ENCODE measurements at places on chromosomes 5 and 9. TPM values are rescaled to one million over a fixed set of nuclear protein-coding genes. Genes with fewer than 3 reads are reported as not detected.
A peak's percentile ranks its signal among the peaks of the same experiment; 100 is the strongest.

GRCh38 chr5:100647461-100648230, 112.5 kb downstream of the FAM174A start:
- peak; percentile 24 for DNase-seq

GRCh38 chr5:107384256-107384655, 286.5 kb downstream of the EFNA5 start:
- DNase-seq, result no peak

- no peak for DNase-seq
Observed at GRCh38 chr5:65734921-65735320, 12.9 kb downstream of the NLN start.

DNA sequence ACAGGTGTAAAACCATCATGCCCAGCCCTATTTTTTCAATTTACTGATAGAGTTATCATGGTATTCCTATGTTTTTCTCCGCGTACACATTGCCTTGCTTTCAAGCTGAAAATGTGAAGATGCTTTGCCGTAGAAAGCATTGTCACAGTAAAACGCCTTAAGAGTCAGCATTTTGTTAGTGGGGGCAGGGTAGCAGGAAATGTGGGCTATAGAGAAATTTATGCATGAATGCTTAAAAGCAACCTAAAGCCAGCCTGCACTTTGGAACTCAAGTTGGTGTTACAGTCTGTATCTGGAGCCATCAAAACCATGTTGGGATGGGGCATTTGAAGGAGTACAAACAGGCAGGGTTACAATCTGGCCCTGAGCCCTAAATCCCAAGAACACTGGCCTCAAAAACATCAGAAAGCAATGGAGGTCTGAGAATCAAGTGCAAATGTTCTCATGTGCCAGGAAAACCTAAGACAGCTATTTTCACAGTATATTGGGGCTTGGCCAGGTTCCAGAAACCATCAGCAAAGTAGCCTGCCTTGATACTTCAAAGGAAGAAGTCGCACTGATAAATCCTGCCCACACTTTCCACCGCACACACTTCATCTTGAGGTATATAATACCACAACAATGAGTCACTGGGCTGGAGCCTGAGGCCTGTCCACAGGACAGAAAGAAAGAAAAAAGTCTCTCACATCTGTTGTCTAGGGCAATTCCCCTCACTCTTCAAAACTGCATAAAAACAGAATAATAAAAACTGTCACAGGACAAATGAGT, 313.8 kb downstream of the ENC1 start:
- DNase-seq, result peak; percentile 99

DNA sequence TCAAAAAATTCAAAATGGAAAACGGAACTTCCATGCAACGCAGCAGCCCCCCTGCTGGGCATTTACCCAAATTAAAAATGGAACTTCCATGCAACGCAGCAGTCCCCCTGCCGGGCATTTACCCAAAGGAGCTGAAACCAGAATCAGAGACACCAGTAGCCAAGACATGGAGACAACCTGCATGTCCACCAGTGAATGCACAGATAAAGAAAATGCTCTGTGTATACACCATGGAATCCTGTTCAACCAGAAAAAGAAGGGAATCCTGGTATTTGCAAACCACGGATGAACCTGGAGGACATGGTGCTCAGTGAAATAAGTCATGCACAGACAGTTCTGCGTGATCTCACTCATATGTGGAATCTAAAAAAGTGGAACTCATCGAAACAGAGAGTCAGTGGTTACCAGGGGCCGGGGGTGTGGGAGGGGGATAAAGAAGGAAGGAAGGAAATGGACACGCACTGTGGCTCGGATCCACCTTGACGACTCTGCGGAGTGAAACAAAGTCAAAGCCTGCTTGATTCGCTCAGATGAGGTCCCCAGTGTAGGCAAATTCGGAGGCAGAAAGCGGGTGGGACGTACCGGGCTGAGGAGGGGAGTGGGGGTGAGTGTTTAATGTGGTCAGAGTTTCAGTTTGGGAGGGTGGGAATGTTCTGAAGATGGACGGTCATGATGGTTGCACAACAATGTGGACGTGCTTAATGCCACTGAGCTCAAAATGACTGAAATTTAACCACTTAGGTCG, 40.2 kb upstream of the EXOC3 start:
- no peak for DNase-seq

DNA sequence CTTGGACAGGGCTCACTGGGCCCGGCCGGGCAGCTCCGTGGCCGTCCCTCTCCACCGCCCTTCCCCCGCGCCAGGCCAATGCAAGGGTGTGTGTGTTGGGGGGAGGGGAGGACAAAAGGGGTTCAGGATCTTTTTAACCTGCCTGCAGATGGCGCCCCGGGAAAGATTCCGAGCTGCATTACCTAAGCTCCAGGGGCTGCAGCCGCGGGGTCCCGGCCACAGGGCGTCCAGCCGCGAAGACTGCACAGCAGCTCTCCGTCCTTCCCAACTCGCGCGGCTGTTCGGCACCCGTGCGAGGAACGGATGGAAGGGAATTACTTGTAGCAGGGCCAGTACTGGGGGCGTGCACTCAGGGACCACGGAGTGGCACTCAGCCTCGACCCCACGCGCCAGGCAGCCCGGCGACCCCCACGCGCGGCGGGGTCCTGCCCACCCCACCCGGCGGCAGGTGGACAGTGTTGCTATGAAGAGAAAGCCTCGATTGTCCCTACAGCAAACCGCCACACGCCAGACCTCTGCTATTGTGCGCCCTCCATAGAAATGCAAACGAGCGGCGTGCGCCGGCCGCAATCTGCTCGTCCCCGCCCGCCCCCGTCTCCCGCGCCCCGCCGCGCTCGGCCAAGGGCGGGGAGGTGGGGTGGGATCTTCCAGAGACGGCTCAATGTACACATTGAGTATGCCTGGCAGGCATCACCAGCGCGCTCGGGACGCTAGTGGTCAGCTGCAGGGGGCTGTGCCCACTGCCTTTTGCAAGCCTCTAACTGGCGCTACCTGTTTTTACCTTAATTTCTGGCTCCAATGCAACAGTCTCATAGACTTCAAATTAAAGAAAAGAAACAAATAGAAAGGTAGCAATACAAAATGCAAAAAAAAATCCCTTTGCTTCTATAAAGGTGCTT, 796 bp upstream of the GADD45G start:
- DNase-seq, result peak; percentile 55

DNA sequence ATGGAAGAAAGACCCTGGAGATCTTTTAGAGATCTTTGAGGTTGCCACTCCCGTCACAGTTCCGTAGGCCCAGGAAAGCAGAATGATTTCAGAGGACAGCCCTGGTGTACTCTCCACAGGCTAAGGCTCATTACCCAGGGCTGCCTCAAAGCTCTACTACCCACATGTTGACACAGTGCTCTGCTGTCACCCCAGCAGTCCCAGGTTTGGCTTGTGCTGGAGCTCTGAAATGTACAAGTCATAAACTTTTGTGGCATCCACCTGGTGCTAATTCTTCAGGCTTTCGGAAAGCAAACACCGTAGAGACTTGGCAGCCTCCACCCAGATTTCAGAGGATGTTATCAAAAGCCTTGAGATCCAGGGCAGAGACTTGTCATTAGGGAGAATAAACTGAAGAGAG, 136.5 kb downstream of the MTRR start:
- no peak for DNase-seq

GRCh38 chr9:13873203-13873602, 440.7 kb downstream of the NFIB start:
- no peak for DNase-seq

- DNase-seq, result no peak
Observed at GRCh38 chr5:109931049-109931780, 241.5 kb downstream of the MAN2A1 start.

- DNase-seq, result peak; percentile 93
Observed at GRCh38 chr5:172407822-172408221, 46.5 kb downstream of the SH3PXD2B start.

DNA sequence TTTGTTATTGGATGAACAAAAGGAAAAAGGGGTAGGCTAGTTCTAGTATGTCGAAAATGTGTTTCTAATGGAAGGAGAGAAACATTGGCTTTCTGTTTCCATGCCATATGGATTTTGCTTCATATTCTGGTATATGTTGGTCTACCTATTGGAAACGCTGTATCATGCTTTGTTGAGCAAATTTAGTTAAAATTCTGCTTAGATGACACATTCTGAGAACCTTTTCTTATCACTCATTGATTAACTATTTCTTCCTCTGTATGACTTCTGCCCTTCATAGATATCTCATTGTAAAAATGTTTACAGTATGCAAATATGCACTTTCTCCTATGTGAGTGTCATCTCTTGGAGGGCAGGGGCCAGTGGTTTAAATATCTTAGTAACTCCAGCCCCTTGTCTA, 68.8 kb upstream of the GPR151 start:
- no peak for DNase-seq

DNA sequence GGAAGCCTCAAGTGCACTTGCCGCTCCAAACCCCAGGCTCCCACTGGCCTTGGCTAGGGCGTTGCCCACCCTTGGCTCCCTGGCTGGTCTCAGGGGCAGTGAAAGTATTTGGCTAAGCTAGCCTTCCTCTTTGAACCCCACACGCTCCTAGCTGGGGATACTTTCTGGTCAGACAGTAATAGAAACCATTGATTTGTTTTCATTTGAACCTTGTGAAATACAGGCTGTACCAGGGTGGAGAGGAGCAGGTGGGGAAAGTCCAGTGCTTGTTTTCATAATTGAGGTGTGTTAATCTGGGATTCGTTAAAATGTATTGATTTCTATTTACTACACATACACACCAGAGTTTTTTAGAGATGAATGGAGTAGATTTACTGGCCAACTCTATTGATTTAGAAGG, 45.9 kb upstream of the TRMT10B start:
- DNase-seq, result no peak

GRCh38 chr5:128674837-128675446, 136.9 kb upstream of the FBN2 start:
- peak; percentile 33 for DNase-seq

DNA sequence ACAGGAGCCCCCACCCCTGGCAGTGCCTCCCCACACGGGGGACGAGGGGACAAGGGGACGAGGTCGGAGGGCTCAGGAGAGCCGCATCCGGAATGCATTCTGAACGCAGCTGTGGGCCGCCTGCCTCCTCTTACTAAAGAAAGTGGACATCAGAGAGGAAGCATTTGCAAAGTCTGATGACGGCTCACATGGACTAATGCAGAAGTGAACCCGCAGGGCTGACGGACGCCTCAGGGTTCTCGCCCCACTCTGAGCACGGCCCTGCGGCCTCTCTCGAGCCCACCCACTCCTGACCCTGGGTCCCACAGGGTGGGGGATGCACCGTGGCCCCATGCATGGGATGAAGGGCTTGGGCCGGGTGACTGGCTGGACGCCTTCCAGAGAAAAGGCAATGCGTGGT, 5.9 kb downstream of the LPCAT1 start:
- DNase-seq, result no peak

DNA sequence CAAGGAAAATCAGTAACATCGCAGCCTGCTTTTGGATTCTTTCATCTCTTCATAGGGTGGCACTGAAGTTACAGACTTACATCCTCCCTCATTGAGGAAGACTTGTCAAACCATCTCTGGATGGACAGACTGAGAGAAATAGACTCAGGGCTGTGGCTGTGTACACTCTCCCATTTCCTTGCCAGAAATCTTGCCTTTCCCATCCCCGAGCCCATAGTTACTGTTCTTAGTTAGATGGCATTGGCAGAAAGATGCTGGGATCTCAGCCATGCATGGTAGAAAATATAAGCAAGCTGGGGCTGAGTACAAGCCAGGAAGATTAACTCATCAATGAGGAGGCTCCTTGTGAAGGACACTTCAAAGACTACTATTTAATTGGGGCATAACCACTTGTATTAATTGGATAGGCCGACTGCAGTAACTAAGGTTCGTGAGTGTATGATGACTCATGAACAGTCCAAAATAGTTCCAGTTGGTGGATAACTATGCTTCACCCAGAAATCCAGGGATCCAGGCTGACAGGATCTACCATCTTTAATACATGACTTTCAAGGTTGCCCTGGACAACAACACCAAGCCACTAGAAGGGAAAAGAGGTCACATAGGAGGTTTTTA, 137.9 kb downstream of the TMEM38B start:
- peak; percentile 1 for DNase-seq

DNA sequence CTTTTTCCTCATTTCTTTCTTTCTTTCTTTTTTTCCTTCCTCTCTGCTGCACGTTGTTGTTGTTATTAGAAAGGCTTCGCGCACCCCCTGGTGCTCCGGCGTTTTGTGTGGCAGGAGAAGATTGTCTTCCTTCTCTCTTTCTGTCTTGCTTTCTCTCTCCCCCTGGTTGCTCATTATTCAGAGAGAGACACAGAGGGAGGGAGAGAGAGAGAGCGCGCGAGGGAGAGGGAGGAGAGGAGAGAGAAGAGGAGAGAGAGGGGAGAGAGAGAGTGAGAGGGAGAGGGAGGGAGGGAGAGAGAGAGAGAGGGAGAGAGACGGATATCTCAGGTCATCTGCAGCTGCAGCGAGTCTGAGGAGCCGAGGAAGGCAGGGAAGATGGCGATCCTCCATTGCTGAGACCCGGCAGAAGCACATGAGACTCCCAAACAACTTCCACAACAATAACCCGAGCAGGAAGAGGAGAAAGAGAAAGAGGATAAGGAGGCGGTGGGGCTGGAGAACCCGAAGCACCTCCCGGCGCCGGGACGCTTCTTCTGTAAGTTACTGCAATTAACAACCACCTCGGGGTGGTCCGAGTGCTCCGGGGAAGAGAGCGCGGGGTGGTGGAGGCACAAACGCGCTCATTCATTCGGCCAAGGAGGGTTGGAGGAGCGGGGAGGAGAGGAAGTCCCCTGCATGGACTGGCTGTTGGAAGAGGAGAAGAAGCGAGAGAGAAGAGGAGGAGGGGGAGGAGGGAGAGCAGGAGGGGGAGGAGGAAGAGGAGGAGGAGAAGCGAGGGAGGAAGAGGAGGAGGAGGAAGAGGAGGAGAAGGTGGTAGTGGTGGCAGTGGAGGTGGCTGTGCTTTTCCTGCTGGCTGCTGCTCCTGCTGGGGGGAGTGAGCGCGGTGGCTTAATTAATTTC, at the start of gene ZNF462:
ZNF462 (plus strand) TSS at position 346 of the 900 bp plus-strand sequence. CDS start 60,218 bp downstream, outside the sequence.
- DNase-seq, result peak; percentile 81

DNA sequence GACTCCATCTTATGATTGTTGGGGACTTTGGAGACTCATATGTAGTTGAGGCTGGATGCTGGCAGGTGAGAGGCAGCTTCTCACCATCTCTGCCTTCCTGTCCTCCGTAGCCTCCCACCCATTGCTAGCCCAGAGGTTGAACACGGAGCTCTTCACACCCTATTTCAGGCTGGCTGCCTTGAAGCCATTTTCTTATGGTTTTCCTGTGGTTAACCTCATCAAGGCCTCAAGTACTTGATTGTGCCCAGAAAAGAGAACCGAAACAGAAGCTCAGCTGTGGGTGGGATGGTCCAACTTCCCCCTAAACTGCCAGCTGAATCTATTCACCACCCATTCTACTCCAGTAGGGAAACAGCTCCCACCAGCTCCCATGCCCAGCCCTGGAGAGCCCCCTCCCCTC, 102.9 kb downstream of the LIFR start:
- no peak for DNase-seq

GRCh38 chr5:16654647-16655334, 38.0 kb upstream of the RETREG1 start:
- peak; percentile 26 for DNase-seq

Gene CD14
- not detected for total RNA-seq

Gene SLC2A8
- total RNA-seq, result 27.0 TPM

Gene CD274
- total RNA-seq, result 31.2 TPM

Gene ARSI
- 32.7 TPM for total RNA-seq

Gene GPR150
- 0.34 TPM for total RNA-seq

Gene NPR3
- 0.52 TPM for total RNA-seq

Gene RPL37
- 116 TPM for total RNA-seq

Gene KDM3B
- total RNA-seq, result 29.8 TPM
